ENCODE measurements at places on chromosomes 12 and 14.

- DNase-seq, result no peak
Observed at GRCh38 chr12:92943482-92944250, 14.6 kb upstream of the EEA1 start.

DNA sequence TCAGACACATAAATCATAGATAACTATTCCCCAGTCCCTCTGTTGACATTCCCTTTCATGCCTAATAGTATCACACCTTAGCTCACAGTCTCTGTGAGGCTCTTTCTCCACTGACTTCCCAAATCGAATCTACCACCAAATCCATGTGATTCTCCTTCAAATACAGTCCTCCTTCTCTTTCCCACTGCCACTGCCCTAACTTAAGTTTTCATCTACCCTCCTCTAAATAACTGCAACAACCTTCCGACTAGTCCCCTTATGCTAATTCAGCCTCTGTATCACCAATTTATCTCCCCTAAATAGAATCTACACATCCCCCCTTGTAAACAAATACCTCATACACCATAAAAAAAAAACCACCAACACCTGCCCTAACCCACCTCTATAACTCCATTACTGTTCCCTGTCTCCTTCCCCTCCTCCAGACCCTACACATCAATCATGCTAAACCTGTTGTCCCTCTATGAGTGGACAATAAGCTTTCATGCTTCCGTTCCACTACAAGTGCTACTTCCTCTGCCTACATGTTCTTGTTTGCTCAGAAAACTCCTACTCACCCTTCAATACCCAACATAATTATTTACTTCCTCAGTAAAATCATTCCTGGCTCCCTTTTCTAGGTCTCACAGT lies 39.0 kb downstream of the SLC25A21 start:
- DNase-seq, result no peak

- no peak for DNase-seq
Observed at GRCh38 chr12:11510671-11511070, 115.3 kb upstream of the PRB2 start.

DNA sequence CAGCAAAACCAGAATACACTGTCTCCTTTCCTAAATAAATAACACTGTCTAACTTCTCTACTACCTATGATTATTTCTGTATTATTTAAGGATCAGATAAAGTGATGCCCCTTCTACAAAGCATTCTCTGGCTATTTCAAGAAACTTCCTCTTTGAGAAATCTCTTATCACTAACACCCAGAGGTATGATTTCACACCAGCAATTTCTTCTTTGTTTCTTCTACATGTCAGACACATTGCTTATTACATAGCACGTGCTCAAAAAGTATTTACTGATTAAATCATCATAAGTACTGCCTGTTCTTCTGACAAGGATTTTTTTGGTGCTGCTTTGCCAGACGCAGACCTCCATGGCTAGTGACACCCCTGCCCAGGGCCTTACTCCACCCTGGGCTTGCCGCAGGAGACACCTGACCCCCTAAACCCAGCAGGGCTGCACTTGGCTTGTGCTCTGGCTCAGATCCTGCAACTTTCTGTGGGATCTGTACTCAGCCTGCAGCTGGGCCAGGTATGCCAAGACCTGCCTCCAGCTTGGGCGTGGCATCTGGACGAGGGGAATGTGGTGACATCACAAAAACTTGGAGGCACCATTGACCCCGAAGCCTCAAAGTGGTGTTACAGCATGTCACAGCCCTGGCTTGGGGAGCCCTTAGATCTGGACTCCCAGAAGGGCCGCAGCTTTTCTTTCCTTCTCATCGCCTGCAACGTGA lies 15.4 kb upstream of the HIGD1C start:
- DNase-seq, result no peak

DNA sequence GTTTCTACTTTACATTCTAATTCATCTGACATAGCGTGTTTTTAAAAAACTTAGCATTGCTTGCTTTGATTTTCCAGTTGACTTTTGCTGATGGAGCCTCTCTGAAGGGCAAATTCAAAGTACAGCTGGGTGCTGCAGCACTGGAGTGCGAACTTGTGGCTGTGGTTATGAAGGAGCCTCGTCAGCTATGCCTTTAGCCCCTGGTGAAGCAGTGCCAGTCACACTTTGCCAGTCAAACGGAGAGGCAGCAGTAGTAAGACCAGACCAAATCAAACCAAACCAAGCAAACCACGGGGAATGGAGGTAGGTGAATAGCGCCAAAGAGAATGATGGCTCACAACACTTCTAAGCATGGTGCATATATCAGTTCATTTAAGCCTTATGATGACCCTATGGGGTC lies 15.1 kb upstream of the SLC38A2 start:
- peak; percentile 76 for DNase-seq

DNA sequence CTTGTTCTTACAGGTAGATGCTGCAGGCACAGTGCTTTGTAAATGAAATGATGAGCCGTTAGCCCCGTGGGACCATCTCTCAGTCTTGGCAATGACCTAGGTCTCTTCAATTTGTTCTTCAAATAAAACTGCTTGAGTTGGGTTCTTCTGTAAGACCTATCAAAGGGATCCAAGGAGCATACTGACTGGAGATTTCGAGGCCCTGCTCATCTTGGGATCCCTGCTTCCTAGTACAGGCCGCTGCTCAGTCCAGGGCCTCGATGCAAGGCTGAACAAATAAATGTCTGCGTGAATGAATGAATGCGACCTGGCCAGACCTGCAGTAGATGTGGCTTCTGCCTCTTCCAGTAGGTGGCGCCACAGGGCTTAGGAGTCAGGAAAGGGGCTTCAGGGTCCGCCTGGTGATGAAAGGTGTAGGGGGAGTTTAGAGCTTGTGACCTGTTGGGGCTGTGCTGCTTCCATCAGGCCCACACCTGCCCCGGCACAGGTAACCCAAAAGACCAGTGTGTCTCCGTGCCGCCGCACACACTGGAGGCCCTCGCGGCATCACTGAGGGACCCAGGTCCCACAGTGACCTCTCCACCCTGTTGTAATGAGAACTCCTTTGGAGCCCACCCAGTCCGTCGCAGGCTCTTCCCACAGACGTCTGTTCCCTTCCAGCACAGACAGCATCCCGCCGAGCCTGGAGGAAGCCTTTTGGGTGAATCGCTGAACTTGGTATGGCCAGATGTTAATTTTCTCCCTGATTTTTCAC lies 4.4 kb downstream of the CACNA1C start:
- peak; percentile 61 for DNase-seq

DNA sequence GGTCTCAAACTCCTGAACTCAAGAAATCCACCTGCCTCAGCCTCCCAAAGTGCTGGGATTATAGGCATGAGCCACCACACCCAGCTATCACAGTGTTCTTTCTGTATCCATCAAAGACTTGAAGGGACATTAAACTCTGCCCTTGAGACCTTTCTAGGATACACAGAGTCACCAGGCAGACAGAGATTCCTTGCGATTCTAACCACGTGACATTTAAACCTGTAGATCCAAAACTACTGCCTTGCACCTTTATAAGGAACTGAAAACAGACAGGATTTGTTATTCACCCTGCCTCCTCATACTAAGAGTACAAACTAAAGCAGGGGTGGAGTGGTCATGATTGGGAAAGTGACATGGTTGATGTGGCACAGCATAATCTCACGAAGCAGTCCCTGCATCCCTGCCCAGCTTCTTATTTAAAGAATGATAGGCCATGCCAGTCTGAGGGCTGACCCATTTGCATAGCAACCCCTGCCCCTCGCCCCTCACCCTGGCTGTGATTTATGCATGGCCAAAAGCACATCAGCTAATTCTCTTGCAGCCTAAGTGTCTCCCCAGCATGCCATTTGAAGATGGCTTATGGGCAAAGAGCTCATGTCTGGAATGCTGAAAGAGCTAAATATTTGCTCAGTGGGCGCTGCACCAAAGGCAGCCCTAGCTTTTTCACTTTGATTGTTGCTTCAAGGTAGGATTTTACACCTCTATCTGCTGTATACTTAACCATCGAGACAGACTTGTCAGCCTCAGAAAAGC lies 43.2 kb upstream of the MYBPC1 start:
- DNase-seq, result no peak

- DNase-seq, result no peak
Observed at GRCh38 chr12:25556153-25556552, 3.1 kb upstream of the LMNTD1 start.

DNA sequence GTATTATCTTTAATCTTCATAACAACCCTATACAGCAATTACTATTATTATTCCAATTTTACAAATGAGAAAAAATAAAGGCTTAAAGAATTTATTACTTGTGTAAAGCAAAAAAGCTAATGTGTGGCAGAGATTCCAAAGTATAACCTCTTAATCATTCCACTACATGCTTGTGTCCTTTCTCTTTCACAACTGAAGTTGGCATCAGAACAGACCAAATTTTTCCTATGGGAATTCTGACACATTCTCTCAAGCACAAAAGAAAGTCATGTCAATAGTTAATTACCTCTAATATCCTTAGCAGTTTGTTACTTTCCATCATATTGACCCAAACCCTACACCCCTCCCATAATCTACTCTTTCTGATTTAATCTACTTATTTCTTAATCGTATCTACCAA lies 86.7 kb downstream of the BCL2L14 start:
- DNase-seq, result no peak

GRCh38 chr14:23294734-23295561 lies 7.7 kb downstream of the PPP1R3E start:
- DNase-seq, result peak; percentile 62

GRCh38 chr12:131525795-131526508 lies 184.9 kb upstream of the SFSWAP start:
- DNase-seq, result no peak

DNA sequence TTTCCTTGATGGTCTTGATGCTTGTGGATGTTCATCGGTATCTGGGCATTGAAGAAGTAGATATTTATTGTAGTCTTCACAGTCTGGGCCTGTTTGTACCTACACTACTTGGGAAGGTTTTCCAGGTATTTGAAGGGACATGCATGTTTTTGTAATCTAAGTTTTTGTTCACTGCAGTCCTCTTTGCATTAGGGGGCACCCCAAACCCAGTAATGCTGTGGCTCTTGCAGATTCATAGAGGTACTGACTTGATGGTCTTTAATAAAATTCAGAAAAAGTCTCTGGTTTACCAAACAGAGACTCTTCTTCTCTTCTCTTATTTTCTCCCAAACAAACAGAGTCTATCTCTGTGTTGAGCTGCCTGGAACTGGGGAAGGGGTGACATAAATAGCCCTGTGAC lies 150.9 kb upstream of the SLC16A7 start:
- no peak for DNase-seq

- DNase-seq, result no peak
Observed at GRCh38 chr14:53391156-53391555, 238.0 kb upstream of the DDHD1 start.

DNA sequence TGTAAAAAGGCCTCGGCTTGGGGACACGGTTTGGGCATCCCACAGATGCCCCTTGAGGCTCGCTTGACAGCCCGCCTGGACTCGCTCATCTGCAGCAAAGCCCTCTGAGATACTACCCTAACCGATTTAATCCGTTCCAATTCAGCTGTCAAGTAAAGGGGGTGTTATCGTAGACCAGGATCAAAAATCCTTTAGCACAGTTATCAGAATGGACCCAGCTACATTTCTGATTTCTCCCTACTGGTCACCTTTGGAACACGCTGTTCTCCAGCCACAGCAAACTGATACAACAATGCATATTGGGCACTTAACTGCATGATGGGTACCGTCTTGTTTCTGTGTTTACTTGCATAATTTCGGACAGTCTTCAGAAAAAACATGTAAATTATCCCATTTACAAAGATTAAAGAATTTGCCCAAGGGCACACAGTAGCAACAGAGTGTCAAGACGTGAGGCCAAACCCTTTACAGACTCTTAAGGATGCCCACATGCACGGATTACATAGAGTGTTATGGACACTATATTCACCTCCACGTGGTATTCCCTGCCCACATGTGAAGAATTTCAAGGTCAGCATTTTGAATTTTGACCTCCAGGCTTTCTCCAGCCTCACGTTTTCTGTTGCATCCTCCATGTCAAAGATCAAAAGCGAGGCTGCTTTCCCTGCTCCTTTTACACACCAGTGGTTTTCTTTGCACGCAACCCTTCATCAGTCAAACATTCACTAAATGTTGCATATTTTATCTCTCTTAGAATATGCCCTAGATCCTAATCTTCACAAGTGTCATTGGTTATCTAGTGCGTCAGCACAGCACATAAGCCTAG lies 3.2 kb upstream of the DUSP6 start:
- no peak for DNase-seq

DNA sequence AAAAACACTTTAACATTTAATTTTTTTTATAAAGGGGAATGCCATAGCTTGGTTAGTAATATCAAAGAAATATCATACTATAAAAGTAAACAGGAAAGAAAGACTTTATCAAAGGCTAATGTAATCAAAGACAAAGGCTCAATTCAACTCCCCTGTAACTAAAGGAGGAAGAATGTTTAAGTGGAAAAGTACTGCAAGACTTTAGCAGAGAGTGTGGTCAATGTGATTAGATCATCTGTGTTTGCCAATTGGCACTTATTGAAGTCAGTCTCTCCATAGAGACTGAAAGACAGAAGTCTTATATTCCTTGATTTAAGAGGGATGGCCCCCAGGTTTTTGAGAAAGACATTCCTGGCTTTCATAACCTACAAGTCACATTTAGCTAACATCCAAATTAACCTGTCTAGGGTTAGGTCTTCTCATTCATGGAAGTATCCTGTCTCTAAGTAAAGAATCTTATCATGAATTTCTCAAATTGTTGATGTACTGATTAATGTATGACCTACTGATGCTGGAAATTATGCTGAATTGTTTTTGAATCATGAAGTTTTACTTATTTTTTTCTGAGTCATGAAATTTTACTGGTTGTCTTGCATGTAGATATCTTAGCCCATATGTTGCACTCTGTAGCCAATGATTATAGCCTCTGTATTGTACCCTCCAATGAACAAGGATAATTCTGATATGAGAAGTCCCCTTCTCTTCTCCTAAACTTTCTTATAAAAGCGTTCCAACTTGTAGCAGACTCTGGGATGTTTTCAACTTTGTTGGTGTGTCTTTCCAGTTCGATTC lies 65.4 kb downstream of the ATXN7L3B start:
- DNase-seq, result no peak

DNA sequence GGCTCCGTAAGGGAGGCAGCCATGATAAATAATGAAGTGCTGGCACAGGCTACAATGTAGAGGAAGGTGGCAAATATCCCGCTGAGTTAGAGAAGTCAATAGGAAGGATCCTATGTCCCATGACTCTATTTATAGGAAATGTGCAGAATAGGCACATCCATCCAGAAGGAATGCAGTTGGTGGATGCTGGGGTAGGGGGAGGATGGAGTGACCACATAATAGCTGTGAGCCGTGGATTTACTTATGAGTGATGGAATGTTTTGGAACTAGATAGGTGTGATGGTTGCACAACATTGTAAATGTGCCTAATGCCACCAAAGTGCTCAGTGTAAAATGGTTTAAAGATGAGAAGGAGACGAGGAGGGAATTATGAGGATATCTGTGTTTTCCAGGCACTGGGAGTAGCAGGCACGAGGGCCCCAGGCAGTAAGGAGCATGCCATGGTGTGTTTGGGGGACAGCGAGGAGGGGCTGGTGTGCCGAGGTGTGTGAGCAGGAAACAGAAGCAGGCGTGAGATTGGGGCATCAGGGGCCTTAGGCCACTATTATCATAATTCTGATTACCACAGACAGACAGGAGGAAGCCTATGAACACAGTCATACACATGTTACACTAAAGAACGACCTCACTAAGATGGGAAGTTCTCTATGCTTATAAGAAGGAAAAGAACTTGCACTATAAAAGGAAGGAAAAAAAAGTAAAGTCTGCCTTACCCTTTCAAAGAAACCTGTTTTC lies 837.3 kb upstream of the TMEM132C start:
- no peak for DNase-seq

GRCh38 chr14:69328765-69329164 lies 68.8 kb downstream of the GALNT16 start:
- DNase-seq, result no peak

GRCh38 chr14:93943052-93943451 lies 15.9 kb downstream of the FAM181A start:
- no peak for DNase-seq
